ENCODE measurements at places on chromosomes 4 and X. TPM values are rescaled to one million over a fixed set of nuclear protein-coding genes. Genes with fewer than 3 reads are reported as not detected.
A peak's percentile ranks its signal among the peaks of the same experiment; 100 is the strongest.

DNA sequence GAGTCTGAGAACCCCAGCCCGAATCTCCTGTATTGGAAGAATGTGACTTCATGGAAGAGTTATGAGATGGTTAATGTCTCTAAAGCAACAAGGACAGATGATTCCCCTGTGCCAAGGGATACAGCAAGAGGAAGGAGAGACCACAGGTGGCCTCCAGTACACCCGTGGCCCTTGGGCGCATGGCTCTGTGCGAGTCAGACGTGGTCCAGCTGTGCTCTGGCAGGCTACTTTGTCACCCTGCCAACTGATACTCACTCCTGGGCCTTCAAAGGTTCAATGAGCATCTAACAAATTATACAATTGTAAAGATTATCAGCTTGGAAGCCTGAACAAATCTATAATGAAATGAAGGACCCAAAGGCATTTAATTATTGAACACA is 71.7 kb downstream of the NYX start:
- DNase-seq = no peak
- no peaks in the 10 kb centered on the region for H3K36me3 ChIP-seq
- H3K27ac ChIP-seq = no peak overlapping the region
- no peaks in the 10 kb centered on the region for H3K4me1 ChIP-seq
- no peaks in the 10 kb centered on the region for H3K27me3 ChIP-seq
- no peak overlapping the region for H3K4me3 ChIP-seq

The NHS gene
- 2.9 TPM for total RNA-seq

The PDLIM3 gene
- total RNA-seq = 139 TPM

DNA sequence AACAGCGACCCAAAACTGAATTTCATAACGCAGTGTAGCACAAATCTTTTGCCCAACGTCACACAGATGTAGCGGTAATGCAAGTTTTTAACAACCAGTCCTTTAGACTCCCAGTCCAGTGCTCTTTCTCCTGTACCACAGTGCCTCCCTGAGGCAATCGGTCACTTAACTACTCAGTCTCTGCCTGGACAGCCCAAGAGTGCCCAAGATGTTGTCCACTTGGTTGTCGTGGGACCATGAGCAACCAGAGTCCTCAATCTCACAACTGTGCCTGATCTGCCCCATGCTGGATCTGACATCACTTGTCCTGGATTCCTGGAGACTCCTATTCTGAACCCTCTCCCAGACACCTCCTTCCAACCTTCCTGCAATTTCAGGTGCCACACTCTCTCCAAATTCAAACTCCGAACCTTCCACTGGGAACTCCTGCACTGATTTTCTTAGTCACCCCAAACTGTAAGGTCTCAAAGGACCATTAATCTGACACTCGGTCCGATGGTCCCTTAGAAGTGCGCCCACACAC is 702 bp downstream of the MMGT1 start:
- peak overlapping the region; percentile 81 for H3K4me3 ChIP-seq
- DNase-seq = peak; percentile 26
- no peaks in the 10 kb centered on the region for H3K36me3 ChIP-seq
- peak overlapping the region; percentile 96 for H3K27ac ChIP-seq
- H3K27me3 ChIP-seq = no peaks in the 10 kb centered on the region

DNA sequence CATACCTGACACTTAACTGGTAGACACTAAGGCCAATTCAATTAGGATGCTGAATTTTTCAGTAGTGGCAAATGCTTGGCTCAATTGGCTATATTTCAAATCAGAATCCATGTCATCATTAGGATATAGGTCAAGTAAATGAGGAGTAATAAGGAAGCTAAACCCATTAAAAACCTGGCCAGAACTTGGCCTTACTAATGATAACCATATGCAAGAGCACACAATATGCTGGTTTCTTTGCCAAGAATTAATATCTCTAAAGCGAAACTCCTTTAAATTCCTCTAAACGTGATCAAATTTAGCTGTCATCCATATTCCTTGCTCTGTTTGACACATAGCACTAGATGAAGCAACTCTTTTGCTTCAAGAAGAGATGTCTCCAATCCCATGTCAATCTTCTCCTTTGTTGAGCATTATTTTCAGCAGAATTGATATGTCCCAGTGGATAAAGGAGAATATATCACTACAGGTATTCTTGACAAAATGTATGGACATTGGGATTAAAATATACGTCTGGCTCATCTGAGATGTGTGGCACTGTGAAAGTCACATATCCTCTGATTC is 206.1 kb upstream of the ANKRD50 start:
- H3K27ac ChIP-seq = no peak overlapping the region
- no peaks in the 10 kb centered on the region for H3K4me1 ChIP-seq
- H3K4me3 ChIP-seq = no peak overlapping the region
- DNase-seq = no peak

- DNase-seq = no peak
- no peaks in the 10 kb centered on the region for H3K4me1 ChIP-seq
- no peaks in the 10 kb centered on the region for H3K36me3 ChIP-seq
- H3K4me3 ChIP-seq = no peak overlapping the region
- no peaks in the 10 kb centered on the region for H3K27me3 ChIP-seq
These were observed 41.3 kb upstream of the STAG2 start for GRCh38 chrX:123920105-123920785.

DNA sequence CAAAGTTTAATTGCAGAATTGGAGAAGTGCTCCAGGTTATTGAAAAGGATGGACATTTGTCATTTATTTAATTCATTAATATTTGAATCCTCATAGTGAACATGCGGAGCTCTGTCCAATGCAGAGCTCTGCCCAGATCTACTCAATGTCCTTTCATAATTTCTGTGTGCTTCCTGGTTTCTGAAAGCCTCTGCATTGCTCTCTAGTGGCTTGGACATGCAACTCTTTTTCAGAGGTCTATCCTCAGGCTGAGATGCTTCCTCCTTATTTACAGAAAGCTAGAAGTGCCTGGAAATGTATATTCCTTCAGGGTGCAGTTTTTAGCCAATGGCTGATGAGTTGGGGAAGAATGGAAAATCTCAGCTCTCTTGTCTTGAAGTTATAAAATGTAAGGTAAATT is 786.1 kb upstream of the AADAT start:
- no peaks in the 10 kb centered on the region for H3K4me1 ChIP-seq
- no peak for DNase-seq
- H3K27me3 ChIP-seq = no peaks in the 10 kb centered on the region

GRCh38 chr4:84224522-84224921 is 274.6 kb downstream of the NKX6-1 start:
- H3K4me3 ChIP-seq = no peak overlapping the region
- no peaks in the 10 kb centered on the region for H3K27me3 ChIP-seq
- H3K36me3 ChIP-seq = no peaks in the 10 kb centered on the region
- no peaks in the 10 kb centered on the region for H3K4me1 ChIP-seq

The ADH4 gene
- 1.1 TPM for total RNA-seq

DNA sequence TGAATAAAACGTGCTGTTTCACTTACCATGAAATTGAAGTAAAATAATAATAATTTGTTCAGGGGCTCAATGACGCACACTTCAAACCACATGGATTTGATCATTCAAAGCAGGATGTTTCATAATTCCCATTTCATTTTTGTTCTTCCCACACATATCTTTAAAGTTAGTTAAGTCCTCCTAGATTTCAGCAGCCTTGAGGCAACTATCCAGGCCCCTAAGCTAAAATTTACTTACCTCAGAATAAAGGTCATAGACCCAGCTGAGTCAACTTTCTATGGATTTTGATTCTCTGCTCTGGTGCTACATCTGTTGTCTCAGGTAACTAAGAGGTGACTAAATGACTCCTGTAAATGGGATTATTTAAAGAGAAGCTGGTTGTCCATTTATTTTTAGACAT is 25.0 kb downstream of the GPR174 start:
- no peaks in the 10 kb centered on the region for H3K4me1 ChIP-seq
- H3K4me3 ChIP-seq = no peak overlapping the region
- H3K27ac ChIP-seq = no peak overlapping the region
- no peaks in the 10 kb centered on the region for H3K36me3 ChIP-seq
- no peaks in the 10 kb centered on the region for H3K27me3 ChIP-seq
- DNase-seq = no peak

GRCh38 chrX:19388064-19388679 is 44.4 kb downstream of the PDHA1 start:
- H3K4me1 ChIP-seq = no peaks in the 10 kb centered on the region
- no peaks in the 10 kb centered on the region for H3K36me3 ChIP-seq
- no peak for DNase-seq
- H3K27me3 ChIP-seq = no peaks in the 10 kb centered on the region
- no peak overlapping the region for H3K27ac ChIP-seq

The SMIM10L2A gene
- total RNA-seq = 0.32 TPM

The FAM47A gene
- total RNA-seq = not detected

The PNMA6A gene
- total RNA-seq = not detected

The DCUN1D4 gene
- 45.3 TPM for total RNA-seq

- no peak overlapping the region for H3K27ac ChIP-seq
- no peak for DNase-seq
- H3K36me3 ChIP-seq = no peaks in the 10 kb centered on the region
- no peaks in the 10 kb centered on the region for H3K4me1 ChIP-seq
- H3K4me3 ChIP-seq = no peak overlapping the region
These were observed 1347.1 kb upstream of the PABPC4L start for GRCh38 chr4:135548711-135549110.

- no peaks in the 10 kb centered on the region for H3K36me3 ChIP-seq
- H3K27me3 ChIP-seq = no peaks in the 10 kb centered on the region
- no peak for DNase-seq
- no peak overlapping the region for H3K27ac ChIP-seq
- H3K4me1 ChIP-seq = no peaks in the 10 kb centered on the region
- no peak overlapping the region for H3K4me3 ChIP-seq
These were observed 491.2 kb upstream of the LCORL start for GRCh38 chr4:18512718-18513117.

The CSAG3 gene
- total RNA-seq = not detected

GRCh38 chr4:123133397-123134050 is 211.1 kb upstream of the NUDT6 start:
- H3K27me3 ChIP-seq = no peaks in the 10 kb centered on the region
- no peak for DNase-seq
- no peaks in the 10 kb centered on the region for H3K36me3 ChIP-seq
- no peak overlapping the region for H3K27ac ChIP-seq
- H3K4me3 ChIP-seq = no peak overlapping the region
- no peaks in the 10 kb centered on the region for H3K4me1 ChIP-seq

DNA sequence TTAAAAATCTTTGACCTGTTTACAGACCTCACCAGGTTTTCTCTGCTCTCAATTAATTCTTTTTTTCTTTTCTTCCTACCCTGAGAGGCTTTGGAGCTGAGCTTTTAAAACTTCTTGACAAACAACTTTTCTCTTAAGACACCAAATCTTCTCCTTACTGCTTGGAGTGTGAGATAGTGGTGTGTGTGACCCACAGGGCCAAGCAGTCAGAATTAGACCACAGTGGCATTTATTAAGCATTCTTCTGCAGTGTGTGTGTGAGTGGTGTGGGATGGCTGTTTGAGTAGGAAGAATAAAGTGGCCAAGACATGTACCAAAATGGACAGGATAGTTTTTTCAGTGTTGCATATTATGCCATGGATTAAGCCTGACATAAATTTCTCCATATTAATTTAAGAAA is 665.1 kb downstream of the RAPGEF2 start:
- peaks cover 3% of the 10 kb centered on the region for H3K4me1 ChIP-seq
- H3K27ac ChIP-seq = no peak overlapping the region
- H3K27me3 ChIP-seq = no peaks in the 10 kb centered on the region
- DNase-seq = no peak

The OTC gene
- total RNA-seq = not detected

- no peak overlapping the region for H3K4me3 ChIP-seq
- no peaks in the 10 kb centered on the region for H3K4me1 ChIP-seq
- H3K36me3 ChIP-seq = no peaks in the 10 kb centered on the region
- H3K27ac ChIP-seq = no peak overlapping the region
- H3K27me3 ChIP-seq = no peaks in the 10 kb centered on the region
- DNase-seq = no peak
These were observed 56.2 kb downstream of the RTL9 start for GRCh38 chrX:110414679-110415439.

DNA sequence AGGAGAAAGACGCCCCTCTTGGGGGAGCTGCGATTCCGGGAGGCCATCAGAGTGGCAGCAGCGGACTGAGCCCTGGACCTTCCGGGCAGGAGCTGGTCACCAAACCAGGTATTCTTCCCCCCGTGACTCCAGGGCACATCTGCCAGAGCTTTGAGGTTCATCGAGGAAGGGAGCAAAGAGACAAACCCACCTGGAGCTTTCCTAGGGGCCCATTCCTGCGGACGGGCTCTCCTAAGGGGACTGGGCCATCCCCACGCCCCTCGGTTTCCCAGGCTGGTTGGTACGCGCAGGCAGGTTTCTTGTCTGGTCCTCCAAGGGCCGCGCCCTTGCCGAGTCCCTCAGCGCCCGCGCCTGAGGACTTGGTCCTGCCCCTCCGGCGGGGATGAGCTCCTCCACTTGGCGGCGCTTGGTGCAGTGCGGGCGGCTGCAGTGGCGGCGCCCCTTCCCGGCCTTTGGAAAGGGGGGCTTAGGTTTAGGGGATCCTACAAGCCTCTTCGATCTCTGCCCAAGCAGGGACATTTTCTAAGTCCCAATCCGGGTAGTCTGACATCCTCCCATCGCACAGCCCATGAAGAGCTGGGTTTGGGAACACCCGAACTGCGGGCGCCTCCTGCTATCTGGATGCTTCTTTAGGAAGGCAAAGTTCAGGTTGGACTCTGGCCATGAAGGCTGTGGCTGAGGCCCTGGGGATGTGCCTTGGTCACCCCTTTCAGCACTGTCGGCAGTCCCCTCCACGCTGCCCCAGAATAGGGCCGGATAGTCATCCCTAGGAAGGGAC is 538 bp downstream of the STBD1 start:
- no peaks in the 10 kb centered on the region for H3K36me3 ChIP-seq
- peak overlapping the region; percentile 89 for H3K27ac ChIP-seq
- no peaks in the 10 kb centered on the region for H3K27me3 ChIP-seq
- peak; percentile 80 for DNase-seq

- H3K27me3 ChIP-seq = no peaks in the 10 kb centered on the region
- no peak for DNase-seq
- H3K36me3 ChIP-seq = no peaks in the 10 kb centered on the region
- no peak overlapping the region for H3K27ac ChIP-seq
- H3K4me1 ChIP-seq = no peaks in the 10 kb centered on the region
These were observed 18.0 kb downstream of the AIFM1 start for GRCh38 chrX:130147631-130148030.

GRCh38 chr4:185167234-185167633 is 24.2 kb downstream of the SLC25A4 start:
- H3K27ac ChIP-seq = no peak overlapping the region
- H3K4me1 ChIP-seq = peaks cover under 1% of the 10 kb centered on the region
- DNase-seq = no peak
- H3K4me3 ChIP-seq = no peak overlapping the region

DNA sequence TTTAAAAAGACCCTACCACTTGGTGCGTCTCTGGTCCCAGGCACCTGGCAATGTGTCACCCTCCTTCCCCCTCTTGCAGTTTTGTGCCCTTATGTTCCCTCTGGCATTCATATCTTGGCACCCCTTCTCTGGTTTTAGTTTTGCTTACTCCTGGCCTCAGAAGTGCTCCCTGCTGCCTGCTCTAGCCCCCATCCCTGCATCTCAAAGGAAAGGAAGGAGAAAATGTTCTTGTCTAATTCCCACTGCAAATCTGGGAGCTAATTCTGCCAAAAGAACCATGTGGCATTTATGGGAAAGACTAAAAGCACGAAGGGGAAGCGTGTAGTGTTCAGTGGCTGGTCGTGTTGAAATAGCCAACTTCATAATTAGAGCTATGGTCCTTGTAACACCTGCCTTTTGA is 340.1 kb upstream of the RPS6KA3 start:
- no peaks in the 10 kb centered on the region for H3K4me1 ChIP-seq
- no peaks in the 10 kb centered on the region for H3K36me3 ChIP-seq
- no peak overlapping the region for H3K27ac ChIP-seq
- H3K4me3 ChIP-seq = no peak overlapping the region
- H3K27me3 ChIP-seq = no peaks in the 10 kb centered on the region

GRCh38 chr4:189823591-189823990 is 117.1 kb upstream of the FRG1 start:
- H3K36me3 ChIP-seq = no peaks in the 10 kb centered on the region
- no peaks in the 10 kb centered on the region for H3K27me3 ChIP-seq
- no peak overlapping the region for H3K4me3 ChIP-seq

- H3K36me3 ChIP-seq = no peaks in the 10 kb centered on the region
- peak overlapping the region; percentile 60 for H3K27ac ChIP-seq
- peaks cover 91% of the 10 kb centered on the region for H3K4me1 ChIP-seq
These were observed 7.6 kb downstream of the UBE2D3 start for GRCh38 chr4:102819588-102820365.

The HNRNPDL gene
- 78.4 TPM for total RNA-seq

Measured in transverse colon (tissue), 4 donors.